ENCODE measurements at places on chromosomes 11 and 22. TPM values are rescaled to one million over a fixed set of nuclear protein-coding genes. Genes with fewer than 3 reads are reported as not detected.

Gene PPFIBP2
- 11.0 TPM for total RNA-seq

DNA sequence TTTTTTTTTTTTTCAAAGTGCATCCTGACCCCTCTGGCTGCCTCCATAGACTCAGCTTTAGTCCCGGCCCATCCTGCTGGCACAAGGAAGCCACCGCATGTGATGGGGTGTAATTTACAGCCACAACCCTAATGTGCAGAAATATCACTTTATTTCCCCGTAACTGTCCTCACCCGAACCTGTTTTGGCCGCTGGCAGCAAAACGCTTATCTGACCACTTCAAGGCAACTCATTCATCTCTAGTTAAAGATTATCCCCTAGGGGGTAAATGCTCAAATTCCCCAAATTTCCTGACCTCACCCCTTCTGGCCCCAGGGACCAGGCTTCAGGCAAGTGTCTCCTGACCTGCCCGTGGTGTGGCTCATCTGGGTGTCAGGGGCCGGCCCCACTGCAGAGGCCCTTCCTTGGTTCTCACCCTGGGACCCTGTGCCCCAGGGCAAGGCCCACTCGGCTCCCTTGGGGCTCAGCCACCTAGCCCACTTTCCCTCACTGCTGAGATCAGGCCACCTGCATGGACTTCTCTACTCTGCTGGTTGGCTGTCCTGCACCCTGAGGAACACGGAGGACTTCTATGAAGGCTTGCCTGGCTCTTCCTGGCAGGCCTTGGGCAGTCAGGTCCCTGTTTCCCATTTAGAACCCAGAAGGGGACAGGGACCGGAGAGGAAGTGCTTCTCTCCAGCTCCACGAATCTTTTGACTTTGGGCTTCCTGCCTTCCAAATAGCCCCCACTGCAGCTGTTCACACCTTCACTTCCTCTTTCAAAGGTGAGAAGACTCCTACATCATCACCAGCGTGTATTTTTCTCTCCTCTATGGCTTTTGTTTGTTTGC lies 53.3 kb downstream of the WNT11 start:
- DNase-seq = no peak

DNA sequence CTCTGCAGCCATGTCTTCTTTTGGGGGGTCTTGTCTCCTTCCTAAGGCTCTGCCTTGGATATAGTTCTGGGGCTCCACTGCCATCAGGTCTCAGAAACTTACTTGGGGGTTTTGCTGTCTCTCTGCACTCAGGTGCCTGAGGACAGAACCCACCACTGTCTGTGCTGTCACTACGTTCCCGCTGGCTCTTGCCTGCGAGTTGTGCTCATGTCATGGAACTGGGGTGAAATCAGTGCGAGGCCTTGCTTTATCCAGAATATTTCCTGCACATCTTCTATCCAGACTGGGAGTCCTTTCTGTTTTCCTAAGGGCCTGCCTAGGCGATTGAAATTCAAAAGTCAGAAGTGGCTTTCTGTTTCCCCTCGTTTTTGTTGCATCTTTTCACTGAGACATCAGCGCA lies 6.6 kb upstream of the USP2 start:
- no peak for DNase-seq

GRCh38 chr22:20829491-20830134 lies 29.0 kb downstream of the PI4KA start:
- DNase-seq = no peak

Gene OR6A2
- total RNA-seq = 0.06 TPM

DNA sequence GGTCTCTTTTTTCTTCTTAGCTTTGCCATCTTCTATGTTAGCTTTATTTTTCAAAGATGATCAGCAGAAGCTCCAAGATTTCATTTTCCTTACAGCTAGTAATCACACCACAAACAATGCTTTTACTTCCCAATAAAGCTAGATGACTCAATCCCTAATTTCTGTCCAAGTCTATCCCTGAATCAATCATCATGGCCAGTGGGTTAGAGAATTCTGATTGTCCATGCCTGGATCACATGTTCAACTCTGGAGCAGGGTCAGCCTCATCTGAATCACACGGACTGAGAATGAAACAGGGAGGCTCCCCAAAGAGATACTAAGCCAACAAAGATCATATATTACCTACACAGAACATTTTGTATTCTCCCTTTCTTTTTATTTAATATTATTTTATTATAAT lies 79.6 kb downstream of the BBOX1 start:
- DNase-seq = no peak
